Type B pancreatic cell (in vitro differentiated cells): ENCODE measurements at places on chromosomes 7 and 10.

- no peak for DNase-seq
These were observed 244.0 kb downstream of the SORCS1 start for GRCh38 chr10:106920538-106920937.

DNA sequence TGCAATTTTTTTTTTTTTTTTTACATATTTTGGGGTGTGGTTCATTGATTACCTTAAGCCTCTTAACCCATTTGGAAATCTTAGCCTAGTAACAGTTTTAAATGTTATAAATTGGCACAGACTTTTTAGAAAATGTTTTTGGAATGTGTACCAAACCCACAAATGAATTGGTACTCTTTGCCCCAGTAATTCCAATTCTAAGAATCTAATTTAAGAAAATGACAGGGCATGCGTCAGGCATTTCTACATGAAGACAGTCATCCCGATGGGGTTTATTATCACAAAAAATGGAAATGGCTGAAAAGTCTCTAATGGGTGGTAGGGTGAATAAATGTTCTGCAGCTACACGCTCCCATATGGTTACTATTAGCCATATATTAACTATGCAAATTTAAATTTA, 54.9 kb downstream of the ITIH5 start:
- DNase-seq: no peak

GRCh38 chr7:94400643-94401427, 6.1 kb downstream of the COL1A2 start:
- no peak for DNase-seq

GRCh38 chr10:7622969-7623368, 43.8 kb downstream of the ITIH5 start:
- no peak for DNase-seq

GRCh38 chr10:5457741-5458140, 41.6 kb downstream of the CALML5 start:
- DNase-seq: no peak

DNA sequence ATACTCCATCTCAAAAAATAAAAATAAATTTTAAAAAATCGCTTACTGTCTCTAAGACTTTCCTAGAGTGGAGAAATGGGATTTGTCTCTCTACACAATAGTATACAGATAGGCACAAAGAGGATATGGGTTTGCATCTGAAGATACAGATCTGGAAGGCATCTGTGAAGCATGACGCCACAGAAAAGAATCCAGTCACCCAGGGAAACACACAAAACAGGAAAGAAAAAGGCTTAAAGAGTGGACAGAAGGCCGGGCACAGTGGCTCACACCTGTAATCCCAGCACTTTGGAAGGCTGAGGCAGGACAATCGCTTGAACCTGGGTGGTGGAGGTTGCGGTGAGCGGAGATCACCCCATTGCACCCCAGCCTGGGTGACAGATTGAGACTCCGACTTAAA, 61.3 kb downstream of the SKIDA1 start:
- no peak for DNase-seq

GRCh38 chr7:117774943-117775342, 98.3 kb downstream of the CTTNBP2 start:
- no peak for DNase-seq

- no peak for DNase-seq
These were observed 66.0 kb downstream of the HHEX start for GRCh38 chr10:92755725-92756124.

DNA sequence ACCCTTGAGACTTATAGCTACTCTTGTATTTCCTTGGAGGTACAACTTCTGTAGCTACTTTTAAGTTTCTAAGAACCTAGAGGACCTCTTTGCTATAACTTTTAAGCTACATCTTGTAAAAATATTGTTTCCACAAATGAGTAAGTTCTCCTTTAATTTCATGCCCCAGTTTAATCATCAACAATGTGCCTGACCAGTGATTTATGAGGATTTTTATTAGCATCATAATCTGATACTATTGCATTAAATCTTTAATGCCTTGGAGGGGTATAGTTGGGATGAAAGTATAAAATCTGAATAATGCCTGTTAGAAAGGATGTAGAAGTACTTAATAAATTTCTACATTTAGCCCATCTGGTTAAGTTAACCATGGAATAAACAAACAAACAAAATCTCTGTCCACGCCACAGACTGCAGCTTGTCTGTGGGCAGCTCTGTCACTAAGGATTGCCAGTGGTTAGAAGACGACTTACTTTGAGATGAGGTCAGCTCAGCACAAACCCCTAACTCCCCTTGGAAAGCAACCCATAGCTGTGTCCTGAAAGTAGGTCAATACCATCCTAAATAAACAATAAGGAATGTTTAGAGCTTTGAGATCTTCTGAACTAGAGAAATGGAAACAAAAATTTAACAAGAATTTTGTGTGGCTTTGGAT, 18.3 kb downstream of the UBE2D1 start:
- no peak for DNase-seq

DNA sequence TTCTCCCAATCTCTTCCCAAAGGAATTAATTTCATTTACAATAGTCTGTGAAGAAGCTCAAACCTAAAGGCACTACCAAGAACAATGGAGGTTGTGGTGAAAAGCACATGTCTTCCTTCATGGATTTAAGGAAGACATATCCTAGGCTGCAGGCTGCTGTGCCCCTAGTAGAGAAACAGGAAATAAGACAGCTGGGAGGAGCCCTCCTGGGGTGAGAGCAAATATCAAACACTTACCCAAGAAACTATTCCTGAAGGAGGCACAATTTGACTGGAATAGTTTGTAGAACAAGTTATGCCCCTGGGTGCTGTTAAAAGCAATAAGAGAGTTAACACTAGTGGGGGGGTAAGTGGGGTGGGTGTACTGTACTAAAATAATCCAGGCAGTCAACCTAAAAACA, 30.1 kb downstream of the PDZD8 start:
- DNase-seq: no peak

GRCh38 chr10:112687647-112688046, 240.6 kb downstream of the VTI1A start:
- DNase-seq: no peak

DNA sequence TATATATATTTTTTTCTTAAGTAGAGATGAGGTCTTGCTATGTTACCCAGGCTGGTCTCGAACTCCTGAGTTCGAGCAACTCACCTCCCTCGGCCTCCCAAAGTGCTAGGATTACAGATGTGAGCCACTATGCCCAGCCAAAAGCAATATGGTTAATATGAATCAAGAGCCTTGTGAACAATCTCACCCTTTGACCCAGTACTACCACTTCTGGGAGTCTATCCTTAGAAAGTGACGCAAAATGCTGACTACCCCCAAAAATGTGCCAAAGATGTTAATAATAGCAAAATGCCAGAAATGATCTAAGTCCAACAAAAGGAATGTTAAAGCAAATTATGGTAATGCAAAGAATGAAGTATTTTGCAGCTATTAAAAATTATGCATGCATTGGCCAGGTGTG, 44.3 kb downstream of the HOXA1 start:
- DNase-seq: no peak
